Activated T-cell treated with anti-CD3 and anti-CD28 coated beads for 24 hours (primary cell): ENCODE measurements at places on chromosomes 3 and 15.
A peak's percentile ranks its signal among the peaks of the same experiment; 100 is the strongest.

- no peak for DNase-seq
These were observed 497 bp upstream of the RPLP1 start for GRCh38 chr15:69451951-69452691.

- no peak for DNase-seq
These were observed 86.5 kb upstream of the NMNAT3 start for GRCh38 chr3:139764069-139764905.

DNA sequence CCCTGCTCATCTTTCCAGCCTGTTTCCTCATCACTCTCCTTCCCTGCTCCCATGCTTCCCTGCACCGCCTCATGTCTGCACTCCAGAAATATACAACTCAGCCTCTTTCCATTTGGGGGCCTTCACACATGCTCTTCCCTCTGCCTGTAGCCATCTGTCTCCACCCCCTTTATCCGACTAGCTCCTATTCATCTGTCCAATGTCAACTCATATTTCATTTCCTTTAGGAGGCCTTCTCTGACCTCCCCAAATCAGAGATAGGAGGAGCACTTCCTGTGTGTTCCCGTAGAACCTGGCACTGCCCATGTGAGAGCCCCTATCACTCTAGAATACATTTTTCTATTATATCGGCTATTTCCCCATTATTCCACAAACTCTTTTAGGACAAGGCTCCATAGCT, 10.6 kb downstream of the ATP8B4 start:
- DNase-seq, result no peak

- DNase-seq, result no peak
These were observed 139.3 kb downstream of the STT3B start for GRCh38 chr3:31671976-31672375.

DNA sequence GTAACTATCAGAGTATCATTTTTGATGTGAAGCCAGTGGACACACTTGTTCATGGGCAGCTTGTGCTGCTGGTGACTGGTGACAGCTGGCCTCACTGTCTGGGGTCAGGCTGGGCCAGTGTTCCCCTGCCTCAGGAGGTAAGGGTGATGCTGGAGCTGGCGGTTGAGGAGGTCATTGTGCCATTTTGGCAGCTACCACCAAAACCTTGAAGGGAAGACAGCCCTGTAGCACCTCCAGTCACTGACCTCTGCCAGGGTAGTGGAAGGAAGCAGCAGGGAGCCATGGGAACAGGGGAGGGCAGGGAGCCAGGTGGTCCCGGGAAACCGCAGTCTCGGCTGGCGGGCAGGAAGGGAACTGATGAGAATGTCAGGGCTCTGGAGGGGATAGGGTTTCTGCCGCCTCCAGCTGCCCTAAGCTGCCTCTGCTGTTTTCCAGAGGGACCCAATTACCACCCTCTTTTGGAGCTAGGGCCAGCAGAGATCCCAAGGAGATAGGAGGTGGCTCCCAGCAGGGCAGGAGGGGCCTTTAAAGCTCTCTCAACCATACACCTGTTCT, 24.8 kb downstream of the FOXL2NB start:
- no peak for DNase-seq

GRCh38 chr15:31265871-31266711, 60.5 kb upstream of the KLF13 start:
- peak; percentile 61 for DNase-seq

DNA sequence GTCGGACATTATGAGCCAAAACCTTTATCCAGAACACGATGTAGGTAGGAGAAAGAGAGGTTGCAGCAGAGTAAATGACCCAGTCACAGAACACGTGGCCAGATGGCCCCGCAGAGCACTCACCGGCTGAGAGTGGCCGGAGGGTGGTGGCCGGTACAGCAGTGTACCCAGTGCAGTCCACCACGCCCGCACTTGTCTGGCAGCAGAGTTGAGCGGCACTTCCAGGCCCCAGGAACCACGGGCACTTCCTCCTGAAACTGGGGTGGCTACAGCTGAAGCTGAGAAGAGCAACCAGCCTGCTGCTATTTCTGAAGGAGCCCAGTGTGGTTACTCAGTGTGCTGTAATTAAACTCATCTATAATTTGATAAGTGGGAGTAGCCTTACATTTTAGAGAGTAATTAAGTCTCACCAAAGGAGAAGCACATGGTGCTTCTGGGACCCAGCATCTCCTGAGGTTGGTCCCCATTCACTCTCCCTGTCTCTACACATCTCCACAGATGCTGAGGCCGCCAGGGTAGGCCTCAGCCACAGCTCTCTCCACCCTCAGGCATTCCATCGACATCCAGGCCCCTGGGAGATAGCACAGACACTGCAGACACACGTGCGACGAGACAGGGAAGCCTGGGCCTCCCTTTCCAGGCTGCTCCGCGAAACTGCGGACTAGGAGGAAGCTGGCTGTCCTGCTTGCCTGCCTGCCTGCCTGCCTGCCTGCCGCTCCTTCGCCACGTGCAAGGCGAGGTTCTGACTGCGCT, 49.8 kb downstream of the BDH1 start:
- DNase-seq, result no peak

DNA sequence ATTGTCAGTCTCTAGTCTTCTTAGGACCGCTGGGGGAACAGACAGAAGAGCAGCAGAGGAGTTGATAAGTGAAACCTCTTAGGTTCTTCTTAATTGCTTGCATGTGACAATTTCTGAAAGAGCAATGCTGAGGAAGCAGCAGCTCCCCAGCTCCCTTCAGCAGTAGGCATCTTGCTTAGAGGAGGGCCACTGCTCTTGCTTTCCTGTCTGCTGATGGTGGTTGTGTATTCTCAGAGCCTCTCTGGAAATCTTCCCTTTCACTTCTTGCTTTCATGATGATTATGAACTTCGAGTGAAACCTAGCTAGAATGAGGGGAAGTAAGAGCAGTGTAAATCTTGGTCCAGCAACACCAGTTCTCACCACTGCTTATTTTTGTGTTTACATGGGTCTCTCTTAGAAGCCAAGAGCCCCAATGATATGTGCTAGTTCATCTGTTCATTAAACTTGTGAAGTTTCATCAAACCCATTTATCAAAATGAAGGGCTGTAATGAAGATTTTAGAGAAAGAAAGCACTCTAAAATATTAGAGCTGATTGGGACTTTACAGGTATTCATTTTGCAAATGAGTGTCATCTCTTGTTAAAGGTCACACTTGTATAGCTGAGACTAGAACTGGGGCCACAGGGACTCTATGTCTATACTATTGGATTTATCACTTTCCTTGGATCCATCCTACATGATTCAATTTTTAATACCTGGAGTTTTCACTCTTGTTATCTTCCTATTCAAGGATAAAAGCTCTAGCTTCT, 246.7 kb downstream of the LPP start:
- DNase-seq, result no peak

DNA sequence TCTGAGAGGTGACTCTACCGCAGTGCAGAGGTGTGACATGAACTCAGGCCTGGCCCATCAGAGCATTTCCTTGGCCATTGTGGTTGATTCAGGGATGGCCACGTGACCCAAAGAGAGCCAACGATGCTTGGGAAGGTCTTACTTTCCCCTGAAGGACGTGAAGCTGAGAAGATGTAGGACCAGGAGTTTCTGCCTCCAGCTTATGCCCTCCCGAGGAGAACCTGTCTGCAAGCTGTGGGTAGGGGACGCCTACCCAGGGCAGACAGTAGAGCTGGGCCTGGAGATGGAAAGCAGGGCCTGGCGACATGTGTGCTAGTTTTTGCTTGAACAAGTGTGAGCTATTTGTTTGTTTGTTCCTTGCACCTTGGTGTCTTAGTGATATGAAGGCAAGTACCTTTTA, 89.4 kb downstream of the RPLP1 start:
- no peak for DNase-seq

DNA sequence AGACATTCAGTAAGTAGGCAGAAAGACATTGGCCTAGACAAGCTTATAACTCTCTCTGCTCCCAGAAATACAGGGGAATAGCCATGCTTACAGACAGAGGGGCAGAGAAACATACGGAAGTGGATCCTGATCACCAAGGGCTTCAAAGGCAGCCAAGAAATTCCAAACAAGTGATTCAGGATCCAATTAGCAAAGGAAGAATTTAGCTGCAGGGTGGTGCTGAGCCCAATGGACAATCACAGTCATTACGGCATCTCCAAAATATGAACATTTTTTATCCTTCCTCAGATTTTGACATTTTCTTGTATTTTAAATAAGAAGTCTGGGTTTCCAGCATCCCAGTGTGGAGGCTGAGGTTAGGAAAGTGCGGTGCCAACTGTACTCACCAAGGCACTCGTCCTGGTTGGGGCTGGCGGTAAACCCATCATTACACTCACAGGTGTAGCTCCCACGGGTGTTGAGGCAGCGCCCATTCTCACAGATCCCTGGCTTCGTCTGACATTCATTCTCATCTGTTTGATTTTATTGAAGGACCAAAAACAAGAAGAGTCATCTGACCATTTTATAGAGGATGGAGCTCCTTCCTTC, 96.8 kb downstream of the DUT start:
- no peak for DNase-seq

DNA sequence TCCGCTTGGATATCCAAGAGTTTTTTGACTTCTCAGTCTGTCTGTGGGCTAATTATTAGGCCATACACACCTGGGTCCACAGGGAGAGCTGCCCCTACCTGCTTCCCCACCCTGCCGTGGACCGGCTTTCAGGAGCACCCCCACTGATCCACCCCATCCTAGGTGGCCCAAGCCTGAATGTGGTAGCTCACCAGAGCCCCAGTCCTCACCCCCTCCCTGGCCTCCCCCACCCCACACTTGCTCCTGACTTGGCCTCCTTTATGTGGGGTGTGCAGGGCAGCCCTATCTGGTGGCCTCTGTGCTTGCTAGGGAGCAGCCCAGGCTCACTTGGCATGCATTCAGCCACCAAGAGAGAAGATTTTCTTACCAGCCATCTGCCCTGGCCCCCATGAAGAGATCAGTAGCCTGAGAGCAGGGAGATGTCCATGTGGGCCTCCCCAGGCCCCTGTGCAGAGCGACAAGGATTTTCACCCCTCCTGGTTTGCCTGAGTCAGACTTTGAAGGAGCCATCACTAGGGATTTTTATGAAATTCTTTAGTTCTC, 11.2 kb downstream of the LRRK1 start:
- DNase-seq, result no peak

DNA sequence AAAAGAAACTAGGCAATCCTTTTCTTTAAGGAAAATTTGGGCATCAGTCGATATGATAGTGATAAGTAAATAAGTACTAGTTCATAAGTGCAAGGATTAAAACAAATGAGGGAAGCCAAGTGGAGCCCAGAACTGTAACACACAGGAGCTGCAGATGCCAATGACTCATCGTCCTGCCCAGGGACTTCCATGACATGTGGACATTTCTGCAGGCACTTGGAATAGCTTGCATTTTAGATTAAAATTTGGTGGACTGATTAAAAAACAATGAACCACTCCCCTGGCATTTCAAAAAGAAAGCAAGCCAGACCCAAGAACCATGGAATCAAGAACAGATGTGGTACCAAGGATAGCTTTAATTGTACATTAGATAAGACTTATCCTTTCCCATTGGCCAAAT, 2.9 kb downstream of the SAMD7 start:
- DNase-seq, result no peak

DNA sequence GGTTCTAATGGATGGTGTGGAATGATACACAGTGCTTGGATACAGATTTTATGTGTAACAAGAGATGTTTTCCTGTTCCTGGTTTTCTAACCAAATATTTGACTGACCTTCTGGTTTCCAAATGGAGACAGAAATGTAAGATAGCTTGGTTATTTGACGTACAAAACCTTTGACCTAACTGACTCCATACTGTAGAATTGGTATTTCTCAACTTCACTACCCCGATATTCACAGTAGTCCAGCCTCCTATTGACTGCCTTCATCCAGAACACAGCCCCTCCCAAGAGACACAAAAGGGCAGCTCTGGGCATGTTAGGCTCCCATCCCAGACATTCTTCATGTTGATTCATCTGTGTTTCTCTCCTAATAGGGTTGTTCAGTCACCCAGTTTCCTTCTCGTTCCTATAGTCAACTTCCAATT, 33.4 kb downstream of the MYO1E start:
- DNase-seq, result no peak

- no peak for DNase-seq
These were observed 24.9 kb upstream of the GABRA5 start for GRCh38 chr15:26841941-26842340.

DNA sequence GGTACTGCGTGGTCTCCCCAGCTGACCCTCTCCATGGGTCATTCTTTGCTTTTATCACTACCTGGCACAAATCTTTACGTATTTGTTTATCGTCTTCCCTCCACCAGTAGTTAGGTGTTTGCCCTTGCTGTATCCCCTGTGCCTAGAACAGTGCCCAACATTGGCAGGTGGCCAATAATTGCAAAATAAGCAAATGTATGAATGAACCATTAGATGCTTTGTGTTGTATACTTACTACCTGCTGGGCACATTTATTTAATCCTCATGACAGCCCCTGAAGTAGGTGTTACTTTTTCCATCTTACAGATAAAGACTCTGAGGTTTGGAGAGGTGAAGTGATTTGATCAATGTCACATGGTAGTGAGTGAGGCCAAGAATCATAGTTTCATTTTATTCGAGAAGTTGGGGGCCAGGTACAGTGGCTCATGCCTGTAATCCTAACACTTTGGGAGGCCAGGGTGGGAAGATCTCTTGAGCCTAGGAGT, 2.0 kb upstream of the TWF2 start:
- no peak for DNase-seq

- no peak for DNase-seq
These were observed 41.2 kb downstream of the TRA2B start for GRCh38 chr3:185896636-185897035.

GRCh38 chr3:66483409-66483906, 17.4 kb downstream of the LRIG1 start:
- no peak for DNase-seq

DNA sequence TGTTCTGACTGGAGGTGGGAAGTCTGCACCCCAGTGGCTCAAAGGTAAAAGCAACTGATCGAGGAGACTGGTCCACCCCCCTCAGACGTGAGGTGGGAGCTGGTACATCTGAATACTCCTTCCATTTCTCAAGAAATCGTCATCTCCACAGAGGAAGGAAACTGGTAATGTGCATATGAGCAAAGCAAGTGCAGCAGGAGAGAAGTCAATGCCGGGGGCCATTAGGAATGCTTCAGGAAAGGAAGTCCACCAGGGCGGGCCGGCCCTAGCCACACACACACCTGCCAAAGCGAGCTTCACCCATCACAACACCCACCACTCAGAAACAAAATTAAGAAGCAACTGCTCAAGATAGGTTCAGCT, 8.5 kb downstream of the TBC1D2B start:
- DNase-seq, result no peak

- DNase-seq, result no peak
These were observed 416.0 kb downstream of the OCA2 start for GRCh38 chr15:27683121-27683520.

DNA sequence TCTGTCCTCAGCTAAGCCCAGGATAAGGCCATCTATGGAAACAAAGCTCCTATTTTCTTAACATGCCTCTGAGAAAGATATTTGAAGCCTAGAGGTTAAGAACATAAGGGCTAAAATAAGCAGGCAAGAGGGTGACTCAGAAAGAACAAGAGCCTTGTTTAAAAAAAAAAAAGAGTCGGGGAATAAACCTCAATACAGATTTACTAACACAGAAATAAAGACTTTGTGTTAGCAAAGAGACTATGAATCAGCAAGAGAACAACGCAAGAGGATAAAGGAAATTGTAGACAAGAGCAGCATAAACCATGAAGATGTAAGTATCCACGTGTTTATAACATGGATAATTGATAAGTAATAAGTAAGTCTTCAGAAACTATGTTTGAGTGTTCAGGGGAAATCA, 36.0 kb downstream of the RAB27A start:
- no peak for DNase-seq

- no peak for DNase-seq
These were observed 60.1 kb upstream of the DAZL start for GRCh38 chr3:16665282-16665741.
